Neural progenitor cell (in vitro differentiated cells): ENCODE measurements at places on chromosomes 1 and 21. TPM values are rescaled to one million over a fixed set of nuclear protein-coding genes. Genes with fewer than 3 reads are reported as not detected.

BARHL2 gene
- total RNA-seq: not detected in 2 replicates

- DNase-seq: no peak
Observed at GRCh38 chr1:24786191-24786590, 40.9 kb downstream of the CLIC4 start.

GRCh38 chr1:80918380-80918779 is 882.4 kb upstream of the ADGRL2 start:
- no peak for DNase-seq

- no peak for DNase-seq
Observed at GRCh38 chr1:204409123-204409522, 2.5 kb downstream of the PPP1R15B start.

ITLN2 gene
- total RNA-seq: not detected in 2 replicates

KIF17 gene
- total RNA-seq: 2.2 and 4.0 TPM in 2 replicates

DNA sequence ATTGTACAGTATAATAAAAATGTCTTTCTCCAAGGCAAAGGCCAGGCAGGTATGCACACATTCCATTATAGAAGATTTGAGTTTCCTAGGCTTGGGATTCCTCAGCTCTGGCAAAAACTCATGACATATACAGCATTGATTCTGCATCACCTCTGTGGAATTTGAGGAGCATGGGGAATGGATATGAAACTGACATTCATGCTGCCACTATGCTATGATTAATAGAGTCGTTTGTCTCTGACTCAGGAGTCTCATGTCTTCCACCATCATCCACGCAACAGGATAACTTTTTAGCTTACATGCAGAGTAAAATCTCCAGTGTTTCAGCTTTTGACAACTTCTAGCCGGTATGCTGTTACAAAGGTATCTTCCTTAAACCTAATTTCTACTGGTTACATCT is 49.8 kb upstream of the ADORA3 start:
- DNase-seq: no peak

TENT5C gene
- 0.09 and 0.39 TPM in 2 replicates for total RNA-seq

AMY1A gene
- not detected in 2 replicates for total RNA-seq

DNA sequence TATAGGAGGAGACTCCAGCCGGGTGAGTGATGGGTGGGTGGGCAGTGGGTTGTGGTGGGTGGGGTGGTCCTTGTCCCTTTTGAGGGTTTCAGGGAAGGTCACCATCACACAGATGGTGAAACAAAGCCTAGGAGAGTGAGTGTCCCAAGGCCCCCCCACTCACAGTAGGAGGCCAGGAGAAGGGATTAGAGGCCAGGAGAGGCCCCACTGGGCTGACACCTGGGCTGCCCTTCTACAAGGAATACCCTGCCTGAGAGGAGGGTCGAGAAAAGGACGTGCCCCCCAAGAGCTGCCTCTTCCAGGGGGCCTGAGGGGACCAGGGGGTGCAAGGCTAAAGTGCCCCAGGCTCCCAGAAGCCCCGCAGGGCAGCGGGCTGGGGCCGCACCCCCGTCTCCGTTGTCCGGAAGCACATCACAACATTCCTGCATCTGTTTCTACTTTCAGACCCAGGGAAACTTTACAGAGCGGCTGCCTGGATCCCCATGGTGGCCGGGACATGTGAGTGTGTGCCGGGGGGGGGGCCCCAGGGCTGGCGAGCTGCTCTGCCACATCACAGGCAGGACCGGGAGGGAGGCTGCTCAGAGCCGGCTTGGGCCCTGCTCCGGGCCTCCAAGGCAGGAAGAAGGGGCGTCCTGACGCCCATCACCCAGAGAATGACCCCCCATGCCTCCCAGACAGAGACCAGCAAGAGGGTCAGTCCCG is 68.2 kb downstream of the ARHGEF16 start:
- DNase-seq: no peak

TNFRSF1B gene
- total RNA-seq: 0.04 and 0.22 TPM in 2 replicates

DYRK3 gene
- total RNA-seq: 21.9 and 22.7 TPM in 2 replicates

UBXN10 gene
- total RNA-seq: 0.37 and 0.43 TPM in 2 replicates
